ENCODE measurements at places on chromosomes 2 and 18. TPM values are rescaled to one million over a fixed set of nuclear protein-coding genes. Genes with fewer than 3 reads are reported as not detected.

The CRYGD gene
- not detected for total RNA-seq

The ASPRV1 gene
- total RNA-seq = 1.2 TPM

The GCKR gene
- not detected for total RNA-seq

The PLGLB2 gene
- 3.7 TPM for total RNA-seq

The AGPS gene
- 46.4 TPM for total RNA-seq

The WNT6 gene
- not detected for total RNA-seq

The TMEM200C gene
- total RNA-seq = not detected

The ELOA2 gene
- total RNA-seq = not detected

The LINC00305 gene
- not detected for total RNA-seq

The CYP1B1 gene
- 3.8 TPM for total RNA-seq

The HNMT gene
- not detected for total RNA-seq

The PRSS56 gene
- not detected for total RNA-seq

The PAX8 gene
- total RNA-seq = 1.9 TPM

The SH3YL1 gene
- 28.7 TPM for total RNA-seq

The ZNF521 gene
- total RNA-seq = not detected

The MYO7B gene
- 1.2 TPM for total RNA-seq

The KLF7 gene
- 53.6 TPM for total RNA-seq

The CHRND gene
- total RNA-seq = not detected

The TTR gene
- not detected for total RNA-seq

The GALNT5 gene
- not detected for total RNA-seq

The TMEM247 gene
- not detected for total RNA-seq

The COLEC11 gene
- total RNA-seq = not detected

The PLEK gene
- total RNA-seq = 1.9 TPM

The GPC1 gene
- total RNA-seq = 6.3 TPM

The SERPINB3 gene
- not detected for total RNA-seq

The DSC3 gene
- not detected for total RNA-seq

The NOL4 gene
- not detected for total RNA-seq

The FN1 gene
- total RNA-seq = 3.0 TPM

The STPG4 gene
- 0.48 TPM for total RNA-seq

The ARHGEF4 gene
- total RNA-seq = 2.1 TPM

The EN1 gene
- not detected for total RNA-seq

The RIT2 gene
- not detected for total RNA-seq

The IL1A gene
- total RNA-seq = 0.22 TPM

The TTN gene
- total RNA-seq = 11.0 TPM

The SERPINB12 gene
- total RNA-seq = not detected

The ECEL1 gene
- total RNA-seq = not detected

The GAREM2 gene
- 2.7 TPM for total RNA-seq

The IGFBP5 gene
- not detected for total RNA-seq

The APOB gene
- not detected for total RNA-seq

The KCNS3 gene
- not detected for total RNA-seq

The HOXD4 gene
- total RNA-seq = not detected

The ZSCAN30 gene
- total RNA-seq = 18.7 TPM

The ACVR1C gene
- 1.8 TPM for total RNA-seq
